SW 1271 (cell line): ENCODE measurements at places on chromosomes 7 and 10.
A peak's percentile ranks its signal among the peaks of the same experiment; 100 is the strongest.

GRCh38 chr10:98224509-98224908 is 43.5 kb downstream of the LOXL4 start:
- DNase-seq = no peak

GRCh38 chr7:151833691-151834090 is 43.2 kb downstream of the PRKAG2 start:
- no peak for DNase-seq

- no peak for DNase-seq
These were observed 599.7 kb downstream of the KCNMA1 start for GRCh38 chr10:77037735-77038403.

DNA sequence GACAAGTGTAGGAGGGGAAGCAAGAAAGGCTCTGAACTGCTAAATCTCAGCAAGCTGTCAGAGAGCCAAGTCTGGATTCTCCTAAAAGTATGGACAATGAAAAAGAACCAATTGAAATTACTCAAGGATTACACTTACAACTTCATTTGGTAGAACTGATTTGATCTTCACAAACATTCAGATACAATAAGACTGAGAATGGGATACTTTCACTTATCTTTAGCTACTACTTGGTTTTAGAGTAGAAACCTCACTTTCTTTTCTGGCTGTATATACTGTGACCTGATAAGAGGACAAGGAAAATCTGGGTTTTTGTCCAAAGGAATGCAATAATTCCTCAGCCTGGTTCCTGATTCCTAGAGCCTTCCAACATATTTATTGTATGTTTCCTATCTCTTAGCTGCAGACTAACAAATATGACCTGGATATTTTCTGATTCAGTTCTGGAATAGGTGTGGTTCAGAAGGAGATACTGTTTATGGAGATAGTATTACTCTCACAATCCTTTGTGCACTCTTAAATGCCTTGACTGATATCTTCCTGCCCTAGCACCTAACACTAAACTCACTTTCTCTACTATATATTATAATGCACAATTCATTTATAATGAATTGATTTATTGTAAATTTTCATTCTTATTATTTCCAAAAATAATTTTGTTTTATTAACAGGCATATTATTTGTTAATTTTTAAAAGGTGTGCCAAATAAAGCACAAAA is 7.3 kb downstream of the SEMA3A start:
- no peak for DNase-seq

DNA sequence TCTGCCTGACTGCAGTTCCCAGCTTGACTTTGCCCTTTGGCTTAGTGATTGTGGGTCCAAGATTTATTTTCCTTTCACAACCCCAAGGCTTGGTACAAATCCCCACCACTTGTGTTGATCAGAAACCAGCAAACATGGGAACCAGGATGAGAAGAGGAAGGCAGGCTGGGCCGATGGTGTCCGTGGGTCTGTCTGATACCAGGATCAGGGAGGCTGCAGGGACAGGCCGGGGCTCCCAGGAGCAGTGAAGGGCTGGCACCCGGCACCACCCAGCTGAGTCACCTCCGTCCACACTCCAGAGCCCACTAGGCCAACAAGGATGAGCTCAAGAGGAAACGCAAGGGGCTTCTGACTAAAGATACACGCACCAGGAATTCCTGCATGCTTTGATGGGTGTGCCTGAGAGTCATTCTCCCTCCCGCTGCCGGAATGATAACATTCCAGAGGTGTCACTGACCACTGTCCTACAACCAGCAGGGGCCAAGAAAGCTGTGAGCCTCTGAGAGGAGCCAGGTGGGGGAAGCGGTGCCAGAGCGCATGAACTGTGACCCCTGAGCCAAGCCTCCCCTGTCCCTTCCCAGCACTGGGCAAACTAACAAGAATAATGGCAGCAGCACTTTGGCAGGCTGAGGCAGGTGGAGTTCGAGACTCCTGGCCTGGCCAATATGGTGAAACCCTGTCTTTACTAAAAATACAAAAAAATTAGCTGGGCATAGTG is 29.2 kb upstream of the PROSER2 start:
- peak; percentile 72 for DNase-seq

GRCh38 chr7:33964417-33965182 is 59.3 kb downstream of the BMPER start:
- no peak for DNase-seq

DNA sequence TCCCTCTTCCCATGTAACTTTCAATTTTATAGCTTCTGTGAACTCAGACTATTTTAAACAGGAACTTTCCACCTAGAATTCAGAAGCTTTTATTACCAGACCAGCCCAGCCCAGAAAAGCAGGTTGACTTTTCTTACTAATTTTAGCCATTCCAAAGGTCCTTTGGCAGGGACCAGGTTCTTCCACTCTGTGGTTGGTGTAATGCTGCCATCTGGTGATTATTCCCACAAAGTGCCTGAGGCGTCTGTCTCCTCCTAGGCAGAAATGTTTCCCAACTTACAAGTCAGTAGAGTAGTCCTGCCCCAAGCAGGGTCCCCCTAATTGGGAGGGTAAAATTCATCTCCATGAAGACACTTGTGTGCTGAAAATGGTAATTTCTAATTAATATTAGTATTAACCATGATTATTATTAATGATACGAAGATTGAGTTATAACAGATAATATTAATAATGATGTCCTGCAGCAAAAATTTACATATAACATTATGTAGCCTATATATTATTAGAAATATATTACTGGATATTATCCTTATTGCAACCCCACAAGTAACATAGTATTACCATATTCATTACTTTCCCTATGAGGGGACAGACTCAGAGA is 53.0 kb upstream of the PPP1R17 start:
- DNase-seq = peak; percentile 3

- no peak for DNase-seq
These were observed 313.3 kb downstream of the ACTR3B start for GRCh38 chr7:153072806-153073205.
